ENCODE measurements at places on chromosomes 12 and 14.

GRCh38 chr12:109609342-109609741 lies 35.7 kb downstream of the MVK start:
- DNase-seq: no peak

GRCh38 chr14:53786045-53786444 lies 170.6 kb downstream of the BMP4 start:
- DNase-seq: no peak

DNA sequence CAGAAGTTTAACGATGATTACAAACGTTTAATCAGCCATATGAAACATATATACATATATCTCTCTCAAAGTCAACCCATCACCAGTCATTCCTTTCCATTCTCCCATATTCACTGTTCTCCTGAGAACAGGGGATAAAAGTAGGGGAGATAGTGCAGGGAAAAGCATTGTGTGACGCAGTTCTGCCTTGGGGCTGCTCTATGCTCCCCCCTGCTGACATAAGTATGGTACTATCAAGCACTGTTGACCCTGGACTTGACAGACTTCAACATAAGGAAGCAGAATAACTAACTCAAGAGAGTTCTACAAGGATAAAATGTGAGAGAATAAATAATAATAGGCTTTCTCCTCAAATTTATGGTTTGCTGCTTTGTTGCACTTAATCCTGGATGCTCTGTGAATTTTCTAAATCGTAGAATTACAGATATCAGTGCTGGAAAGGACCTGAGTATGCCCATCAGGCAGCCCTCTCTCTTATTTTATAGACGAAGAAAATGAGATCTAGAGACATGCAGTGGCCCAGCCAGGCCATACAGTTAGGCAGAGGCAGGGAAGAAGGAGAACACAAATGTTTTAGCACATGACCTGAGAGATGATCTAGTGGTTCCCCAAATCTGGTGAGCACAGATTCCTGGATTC lies 87.2 kb downstream of the SCN8A start:
- peak; percentile 63 for DNase-seq

DNA sequence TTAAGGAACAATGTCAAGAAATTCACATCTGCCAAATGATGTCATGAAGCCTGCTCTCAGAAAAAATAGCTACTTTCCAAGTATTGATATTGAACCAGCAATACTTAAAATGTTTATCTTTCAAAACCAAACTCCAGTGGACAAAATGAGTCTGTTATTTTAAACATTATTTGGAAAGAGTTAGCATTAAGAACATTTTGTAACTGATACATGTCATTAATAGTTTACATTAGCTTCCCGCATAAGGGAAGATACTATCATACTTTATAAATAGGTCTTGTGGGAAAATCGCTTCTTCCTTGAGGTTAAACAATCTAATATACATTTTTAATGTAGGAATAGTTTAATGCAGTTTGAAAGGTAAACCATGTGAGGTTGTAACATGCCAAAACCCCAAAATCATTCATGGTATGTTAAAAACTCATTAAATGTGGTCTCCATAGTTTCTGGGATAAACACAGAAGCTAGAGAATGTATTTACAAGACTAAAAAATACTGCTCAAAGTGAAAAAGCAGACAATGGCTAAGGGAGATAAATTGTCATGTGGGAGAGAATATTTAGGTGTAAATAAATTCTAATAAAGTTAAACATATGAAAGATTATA lies 73.4 kb upstream of the ATP2B1 start:
- peak; percentile 56 for DNase-seq

GRCh38 chr14:100740929-100741328 lies 14.2 kb downstream of the DLK1 start:
- no peak for DNase-seq

DNA sequence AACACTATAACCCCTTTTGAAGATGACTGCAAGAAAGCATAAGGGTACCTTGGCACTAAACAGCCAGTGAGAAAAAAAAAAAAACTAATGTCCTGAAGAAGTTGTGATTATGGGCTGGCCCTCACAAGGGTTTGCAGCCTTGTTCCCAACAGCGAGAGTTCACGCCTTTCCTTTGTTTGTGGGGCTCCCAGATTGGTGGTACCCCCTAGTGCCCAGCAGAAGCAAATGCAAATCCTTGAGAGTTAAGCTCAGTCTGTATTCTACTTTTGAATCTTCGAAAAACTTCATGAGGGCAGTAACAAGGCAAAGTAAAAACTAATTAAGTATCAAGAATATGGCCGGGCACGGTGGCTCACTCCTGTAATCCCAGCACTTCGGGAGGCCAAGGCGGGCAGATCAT lies 238.9 kb upstream of the LMO3 start:
- DNase-seq: no peak

GRCh38 chr12:117143008-117143532 lies 43.9 kb upstream of the TESC start:
- DNase-seq: peak; percentile 69

DNA sequence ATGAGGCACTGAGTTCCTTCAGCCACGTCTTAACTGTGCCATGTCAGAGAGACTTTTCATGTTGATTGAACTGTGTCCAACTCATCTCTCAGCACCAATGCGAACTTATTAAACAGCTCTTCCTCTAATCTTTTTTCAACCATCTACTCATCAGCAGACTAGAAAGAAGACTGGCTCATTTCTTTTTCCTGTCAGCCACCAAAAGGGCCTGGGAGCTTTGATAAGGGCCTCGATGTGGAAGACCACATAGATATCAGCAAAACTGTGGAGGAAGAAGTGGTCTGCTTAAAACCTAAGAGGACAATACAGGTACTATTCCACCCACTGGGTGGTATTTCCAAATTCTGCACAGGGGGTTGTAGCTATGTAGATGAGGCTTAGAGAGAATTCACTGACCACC lies 3.6 kb upstream of the PLXNC1 start:
- no peak for DNase-seq

DNA sequence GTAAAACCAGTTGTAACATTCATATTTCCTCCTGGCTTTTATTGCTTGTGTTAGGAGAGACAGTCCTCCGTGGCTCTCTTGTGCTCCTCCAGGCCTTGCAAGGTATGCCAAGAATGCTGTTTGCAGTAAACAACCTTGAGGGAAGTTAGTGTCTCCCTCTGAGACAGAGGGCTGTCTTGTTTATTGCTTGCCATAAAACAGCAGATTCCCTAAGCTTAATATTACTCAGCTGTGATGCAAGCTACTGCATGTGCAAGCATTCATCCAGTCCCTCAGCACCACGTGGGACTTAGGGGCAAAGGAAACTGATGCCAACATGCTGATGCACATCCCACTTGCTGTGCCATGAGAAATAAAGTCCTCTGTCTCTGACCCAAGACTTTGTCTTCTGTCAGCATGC lies 6.6 kb downstream of the POMT2 start:
- peak; percentile 45 for DNase-seq

- DNase-seq: peak; percentile 38
These were observed 15.4 kb upstream of the TRHDE start for GRCh38 chr12:72256725-72257124.

- no peak for DNase-seq
These were observed 119.6 kb upstream of the PTPRB start for GRCh38 chr12:70756791-70757190.

GRCh38 chr12:92290350-92290695 lies 144.7 kb upstream of the BTG1 start:
- DNase-seq: no peak

GRCh38 chr12:56021889-56022497 lies 1.1 kb downstream of the IKZF4 start:
- DNase-seq: no peak

DNA sequence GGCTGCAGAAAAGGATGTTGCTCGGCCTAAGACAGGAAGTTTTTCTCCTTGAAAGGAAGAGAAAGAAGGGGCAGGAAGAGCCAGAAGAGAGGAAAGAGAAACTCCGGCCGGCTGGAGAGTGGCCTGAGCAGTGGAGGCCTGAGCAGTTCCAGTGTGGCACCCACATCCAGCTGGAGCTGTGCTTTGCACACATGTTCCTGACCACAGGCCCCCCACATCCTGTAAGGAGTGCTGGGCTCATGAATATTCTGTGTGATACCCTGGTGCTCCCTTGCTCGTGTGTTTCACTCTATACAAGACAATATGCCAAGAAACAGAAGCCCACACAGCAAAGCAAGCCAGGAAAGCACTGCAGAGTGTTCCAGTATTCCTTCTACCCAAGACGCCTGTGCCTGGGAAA lies 27.1 kb downstream of the POLE start:
- no peak for DNase-seq

GRCh38 chr12:132719954-132720324 lies 9.3 kb downstream of the PGAM5 start:
- no peak for DNase-seq

DNA sequence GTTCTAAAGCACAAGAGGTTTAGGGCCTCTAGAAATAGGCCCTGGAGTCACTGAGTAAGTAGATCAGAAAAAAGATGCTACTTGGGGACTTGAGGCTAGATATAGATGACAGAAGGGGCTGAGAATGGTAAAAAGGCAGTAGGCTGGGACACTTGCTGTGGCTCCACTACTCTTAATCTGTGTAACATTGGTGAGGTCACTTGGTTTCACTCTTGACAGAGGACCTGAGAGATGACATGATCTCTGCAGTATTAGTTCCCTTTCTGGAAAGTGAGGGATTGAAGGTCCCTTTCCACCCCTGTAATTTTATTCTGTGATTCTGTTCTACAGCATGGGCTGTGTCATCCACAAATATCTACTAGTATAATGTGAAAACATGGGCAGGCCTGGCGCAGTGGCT lies 39.7 kb downstream of the MAPKAPK5 start:
- DNase-seq: no peak

DNA sequence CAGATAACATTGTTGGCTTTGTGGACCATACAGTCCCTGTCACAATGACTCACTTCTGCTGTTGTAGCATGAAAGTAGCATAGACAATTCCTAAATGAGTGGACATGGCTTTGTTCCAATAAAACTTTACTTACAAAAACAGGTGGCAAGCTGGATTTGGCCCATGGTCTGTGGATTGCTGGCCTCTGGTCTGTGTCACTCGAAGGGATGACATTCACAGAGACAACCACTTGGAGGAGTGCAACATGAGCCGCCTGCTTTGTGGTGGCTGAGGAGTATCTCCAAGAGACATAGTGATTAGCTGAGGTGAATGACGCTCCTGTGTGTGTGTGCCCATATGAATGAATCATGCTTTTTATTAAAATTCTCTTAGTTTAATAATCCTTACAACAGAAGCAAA lies 81.3 kb upstream of the NRXN3 start:
- no peak for DNase-seq

DNA sequence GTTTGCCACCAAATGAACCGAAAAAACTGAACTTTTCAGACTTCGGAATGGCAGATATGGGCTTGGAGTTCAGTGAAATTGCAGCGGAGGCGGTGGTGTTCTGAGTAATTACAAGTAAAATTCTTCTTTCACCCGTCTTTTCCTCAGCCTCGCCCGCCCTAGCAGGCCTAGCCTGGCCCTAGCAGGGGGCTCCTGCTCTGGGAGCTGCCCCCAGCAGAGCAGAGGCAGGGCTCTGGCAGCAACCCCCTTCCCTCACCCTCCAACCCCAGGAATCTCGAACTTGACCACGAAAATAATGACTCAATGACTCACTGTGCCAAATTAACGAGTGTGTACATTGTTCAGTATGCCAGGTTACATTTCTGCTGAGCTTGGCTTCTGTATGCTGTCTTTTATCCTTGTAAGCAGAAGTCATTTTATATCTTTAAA lies 1.1 kb downstream of the PAPLN start:
- DNase-seq: peak; percentile 89

- DNase-seq: peak; percentile 52
These were observed 58.2 kb downstream of the GRIP1 start for GRCh38 chr12:66620688-66621087.

GRCh38 chr12:123754041-123754772 lies 7.9 kb upstream of the DNAH10 start:
- no peak for DNase-seq

DNA sequence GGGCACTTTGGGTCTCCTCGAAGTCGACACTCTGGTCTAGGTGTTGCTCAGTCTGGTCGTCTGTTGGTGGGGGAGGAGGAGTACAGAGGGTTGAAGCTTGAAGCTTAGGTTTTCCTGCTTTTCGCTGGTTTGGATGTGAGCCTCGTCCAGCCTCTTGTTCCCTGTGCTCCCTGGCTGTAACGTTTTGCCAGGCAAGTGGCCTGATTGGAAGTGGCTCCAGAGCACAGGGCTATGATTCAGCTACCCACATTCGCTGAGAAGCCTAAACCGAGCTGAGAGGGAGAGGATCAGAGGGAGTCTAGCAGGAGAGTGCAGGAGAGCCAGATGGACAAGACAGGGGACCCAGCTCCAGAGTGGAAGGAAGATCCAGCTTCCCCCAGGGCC lies 6.1 kb downstream of the HOXC10 start:
- DNase-seq: peak; percentile 54

GRCh38 chr12:8637666-8638065 lies 25.0 kb downstream of the MFAP5 start:
- no peak for DNase-seq

GRCh38 chr12:99914206-99914605 lies 70.5 kb downstream of the ANKS1B start:
- no peak for DNase-seq

GRCh38 chr14:51327376-51327775 lies 87.3 kb downstream of the TMX1 start:
- DNase-seq: peak; percentile 79

- no peak for DNase-seq
These were observed 99.5 kb downstream of the KIF26A start for GRCh38 chr14:104237651-104238423.

GRCh38 chr14:106506881-106507305 lies 980.5 kb downstream of the TMEM121 start:
- DNase-seq: no peak

DNA sequence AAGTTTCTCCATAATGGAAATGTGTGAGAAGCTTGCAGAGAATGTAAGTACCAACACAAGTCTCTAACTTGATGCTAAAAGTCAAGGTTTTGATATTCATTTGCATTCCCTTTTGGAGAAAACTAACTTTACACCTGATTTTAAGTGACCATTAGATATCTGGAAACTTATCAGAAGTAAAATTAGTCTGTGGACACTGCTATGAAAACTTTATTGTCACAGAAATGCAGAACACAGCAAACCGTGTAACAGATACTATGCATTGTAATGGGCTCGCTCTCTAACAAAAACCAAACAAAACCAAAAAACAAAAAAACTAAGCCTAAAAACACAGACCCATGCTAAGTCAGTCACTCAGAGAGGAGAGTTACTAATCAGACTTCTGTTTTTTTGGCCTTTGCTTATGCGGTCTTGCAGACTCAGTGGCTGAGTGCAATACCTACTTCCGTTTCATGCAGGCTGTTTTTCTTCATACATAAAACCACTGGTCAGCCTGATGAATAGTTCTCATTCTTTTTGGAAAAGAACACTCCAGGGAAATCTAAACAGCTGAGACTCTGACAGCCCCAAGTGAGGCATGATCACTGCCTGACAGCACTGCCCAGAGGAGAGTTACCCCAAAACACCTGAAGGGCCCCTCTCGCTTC lies 35.7 kb downstream of the NRDE2 start:
- peak; percentile 23 for DNase-seq

- DNase-seq: no peak
These were observed 158.7 kb downstream of the NUAK1 start for GRCh38 chr12:105980085-105980484.

- DNase-seq: no peak
These were observed 11.5 kb downstream of the TECPR2 start for GRCh38 chr14:102374264-102374663.

All from fibroblast of upper back skin (primary cell).